ENCODE measurements at places on chromosomes 11 and 22.

DNA sequence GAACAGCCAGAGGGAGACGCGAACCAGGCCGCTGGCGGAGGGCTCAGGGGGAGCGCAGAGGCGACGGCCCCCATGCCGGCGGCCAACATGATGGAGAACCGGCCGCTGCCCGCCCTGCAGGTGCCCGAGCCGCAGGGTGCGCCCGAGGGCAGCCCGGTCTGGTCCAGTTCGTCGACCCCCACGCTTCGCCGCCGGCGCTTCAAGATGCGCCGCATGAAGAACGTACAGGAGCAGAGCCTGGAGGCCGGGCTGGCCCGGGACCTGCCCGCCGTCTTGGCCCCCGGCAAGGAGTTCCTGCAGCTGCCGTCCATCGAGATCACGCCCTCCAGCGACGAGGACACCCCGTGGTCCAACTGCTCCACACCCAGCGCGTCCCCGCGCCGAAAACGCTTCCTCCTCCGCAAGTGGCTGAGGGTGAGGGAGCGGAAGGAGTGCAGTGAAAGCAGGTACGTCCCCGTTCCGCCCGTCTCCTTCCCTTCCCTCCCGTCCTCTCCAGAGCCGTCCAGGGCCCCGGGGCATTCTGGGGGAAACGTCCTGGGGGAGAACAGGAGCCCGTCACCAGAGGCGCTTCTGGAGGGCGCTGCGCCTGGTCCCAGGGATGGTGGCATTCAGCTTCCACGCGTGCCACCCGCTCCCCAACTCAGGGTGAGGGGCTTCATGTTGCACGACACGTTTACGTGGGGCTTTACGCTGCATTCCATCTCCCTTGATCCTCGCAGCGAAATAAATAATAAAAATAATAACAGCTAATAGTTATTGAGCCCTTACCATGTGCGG lies 840 bp downstream of the GRAMD1B start:
- peak; percentile 87 for DNase-seq

- no peak for DNase-seq
These were observed 5.4 kb upstream of the SYN3 start for GRCh38 chr22:33063611-33064010.

DNA sequence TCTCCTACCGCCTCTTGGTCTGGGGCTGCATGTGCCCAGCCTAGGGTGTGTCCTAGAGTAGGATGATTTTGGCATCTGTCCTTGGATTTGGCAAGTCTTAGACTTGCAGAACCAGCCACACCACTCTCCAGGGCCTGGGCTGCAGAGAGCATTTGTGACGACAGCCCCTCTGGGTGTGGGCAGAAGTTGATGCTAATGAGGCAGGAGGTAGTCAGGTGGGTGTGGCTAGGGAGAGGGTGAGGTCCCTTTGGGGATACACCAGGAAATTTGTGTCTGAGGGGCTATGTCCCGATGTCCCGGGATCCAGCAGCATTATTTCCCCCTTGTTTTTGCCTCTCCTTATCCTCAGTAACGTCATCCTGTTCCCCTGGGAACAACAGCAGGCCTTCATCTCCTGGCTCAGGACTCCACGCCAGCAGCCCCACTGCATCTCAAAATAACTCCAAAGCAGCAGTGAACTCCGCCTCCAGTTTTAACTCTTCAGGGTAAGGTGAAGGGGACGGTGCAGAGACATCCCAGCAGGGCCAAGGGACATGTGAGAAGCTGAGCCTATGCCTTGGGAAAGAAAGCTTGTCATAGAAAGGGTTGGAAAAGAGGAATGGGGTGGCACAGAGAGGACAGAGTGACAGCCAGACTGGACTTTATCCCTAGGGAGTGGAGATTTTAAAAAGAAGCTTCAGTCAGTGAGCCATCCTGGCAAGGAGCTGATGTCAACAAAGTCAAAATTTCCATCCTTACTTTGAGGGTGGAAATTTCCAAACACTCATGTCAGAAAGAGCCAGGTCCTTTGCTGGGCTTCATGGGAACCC lies 8.0 kb upstream of the TLCD5 start:
- DNase-seq = peak; percentile 37

DNA sequence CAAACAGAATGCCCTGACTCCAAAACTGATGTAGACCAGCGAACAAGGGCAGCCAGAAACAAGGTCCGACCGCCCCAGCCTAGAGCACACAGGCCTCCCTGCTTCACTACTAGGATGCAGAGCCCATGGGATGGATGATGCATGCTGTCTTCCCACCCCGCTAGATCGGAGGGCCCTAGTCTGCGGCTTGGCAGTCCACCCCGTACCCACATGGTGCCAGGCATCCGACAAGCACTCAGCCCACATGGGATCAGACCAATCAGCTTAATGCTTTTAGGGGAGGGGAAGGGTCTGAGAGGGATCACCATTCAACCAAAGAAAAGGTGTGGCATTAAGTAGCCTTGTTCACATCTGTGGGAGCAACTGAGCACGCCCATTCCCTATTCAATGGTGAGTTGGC lies 30.6 kb downstream of the PISD start:
- no peak for DNase-seq

- DNase-seq = no peak
These were observed 17.9 kb upstream of the RRAS2 start for GRCh38 chr11:14376920-14377319.

- no peak for DNase-seq
These were observed 17.3 kb upstream of the PPARA start for GRCh38 chr22:46132830-46133587.

DNA sequence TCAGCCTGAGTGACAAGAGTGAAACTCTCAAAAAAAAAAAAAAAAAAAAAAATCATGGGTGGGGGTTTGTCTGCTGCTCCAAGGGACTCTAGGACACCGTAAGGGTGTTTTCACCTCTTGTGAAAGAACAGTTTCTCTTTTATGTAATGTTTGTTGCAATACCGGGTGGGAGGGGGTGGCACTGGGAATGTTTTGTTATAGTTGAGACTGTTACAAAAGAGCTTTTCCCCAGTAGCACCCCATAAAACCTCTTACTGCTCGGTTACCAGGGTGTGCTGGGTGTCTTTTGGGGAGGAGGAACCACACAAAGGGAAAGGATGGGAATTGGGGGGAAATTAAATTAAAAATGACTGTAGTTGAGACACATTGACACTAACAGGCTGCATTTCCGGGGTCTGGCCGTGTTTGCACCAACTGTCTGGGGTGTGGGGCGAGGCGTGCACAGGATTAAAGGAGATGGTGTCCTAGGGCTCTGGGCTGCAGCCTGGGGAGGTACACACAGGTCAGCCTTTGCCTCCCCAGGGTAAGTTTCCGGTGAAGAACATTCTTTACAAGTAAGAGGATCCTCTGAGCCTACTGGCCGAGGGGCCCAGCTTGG lies 1.6 kb downstream of the NFAM1 start:
- DNase-seq = no peak

DNA sequence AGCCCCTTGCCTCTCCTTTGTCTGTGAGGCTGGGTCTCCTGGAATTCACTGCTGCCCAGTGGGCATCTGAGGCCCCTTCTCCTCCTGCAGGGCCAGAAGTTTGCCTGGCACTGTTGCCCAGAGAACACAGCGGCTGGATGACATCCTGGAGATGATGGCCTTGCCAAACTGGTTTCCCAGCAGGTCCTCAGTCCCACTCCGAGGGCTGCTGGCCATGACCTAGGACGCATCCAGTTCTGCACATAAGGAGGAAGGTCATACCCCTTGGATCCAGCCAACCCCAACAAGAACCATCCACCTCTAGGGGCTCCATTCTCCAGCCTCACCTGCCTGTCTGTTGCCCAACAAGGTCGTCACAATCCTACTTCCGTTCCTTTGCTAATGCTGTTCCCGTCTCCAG lies 3.4 kb upstream of the SMTN start:
- DNase-seq = no peak

GRCh38 chr11:10294290-10294953 lies 403 bp upstream of the SBF2 start:
- DNase-seq = no peak

DNA sequence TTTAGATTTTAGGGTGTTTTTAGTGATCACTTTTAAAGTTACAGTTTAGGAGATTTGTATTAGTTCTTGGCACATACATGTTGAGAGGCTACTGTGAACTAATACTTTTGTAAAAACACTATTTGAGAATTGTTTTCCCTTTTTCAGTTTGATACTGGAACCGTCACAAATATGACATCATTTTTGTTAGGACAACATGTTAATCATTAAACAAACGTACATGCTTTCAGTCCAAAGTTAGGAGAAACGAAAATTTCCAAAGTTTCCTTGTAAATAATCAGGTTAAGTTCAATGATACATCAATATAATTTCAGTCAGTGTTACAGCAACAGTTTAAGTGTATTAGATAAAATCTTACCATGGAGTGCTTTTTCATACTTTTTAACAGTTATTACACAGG lies 53.1 kb downstream of the SPECC1L start:
- no peak for DNase-seq

GRCh38 chr11:8230178-8230859 lies 33.4 kb downstream of the LMO1 start:
- DNase-seq = no peak

DNA sequence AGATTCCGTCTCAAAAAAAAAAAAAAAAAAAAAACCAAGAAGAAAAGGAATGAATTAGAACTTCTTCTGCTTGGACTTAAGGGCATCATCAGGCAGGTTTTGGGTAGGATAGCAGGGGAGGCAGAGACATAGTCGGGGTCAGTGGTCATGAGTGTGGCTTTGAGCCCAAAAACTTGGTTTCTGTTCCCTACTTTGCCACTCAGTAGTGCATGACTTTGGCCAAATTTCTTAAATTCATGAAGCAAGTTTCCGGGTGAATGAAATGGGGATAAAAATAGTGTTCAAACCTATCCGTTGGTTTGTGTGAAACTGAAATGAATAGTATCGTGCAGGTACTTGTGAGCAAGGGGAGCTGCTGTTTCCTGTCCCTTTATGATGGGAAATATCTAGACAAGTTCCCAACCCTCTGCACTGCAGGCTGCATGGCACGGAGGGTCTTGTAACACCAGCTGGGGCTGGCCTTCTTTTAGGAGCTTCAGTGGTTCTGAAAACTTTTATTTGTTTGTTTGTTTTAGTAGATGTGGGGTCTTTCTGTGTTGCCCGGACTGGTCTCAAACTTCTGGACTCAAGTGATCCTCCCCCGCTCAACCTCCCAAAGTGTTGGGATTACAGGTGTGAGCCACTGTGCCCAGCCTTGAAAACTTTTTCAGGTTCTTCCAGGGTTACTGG lies 18.4 kb downstream of the NEAT1 start:
- DNase-seq = no peak

GRCh38 chr22:40040927-40041326 lies 46.2 kb downstream of the FAM83F start:
- peak; percentile 20 for DNase-seq

- no peak for DNase-seq
These were observed 390.6 kb downstream of the SOX6 start for GRCh38 chr11:15965562-15966250.

DNA sequence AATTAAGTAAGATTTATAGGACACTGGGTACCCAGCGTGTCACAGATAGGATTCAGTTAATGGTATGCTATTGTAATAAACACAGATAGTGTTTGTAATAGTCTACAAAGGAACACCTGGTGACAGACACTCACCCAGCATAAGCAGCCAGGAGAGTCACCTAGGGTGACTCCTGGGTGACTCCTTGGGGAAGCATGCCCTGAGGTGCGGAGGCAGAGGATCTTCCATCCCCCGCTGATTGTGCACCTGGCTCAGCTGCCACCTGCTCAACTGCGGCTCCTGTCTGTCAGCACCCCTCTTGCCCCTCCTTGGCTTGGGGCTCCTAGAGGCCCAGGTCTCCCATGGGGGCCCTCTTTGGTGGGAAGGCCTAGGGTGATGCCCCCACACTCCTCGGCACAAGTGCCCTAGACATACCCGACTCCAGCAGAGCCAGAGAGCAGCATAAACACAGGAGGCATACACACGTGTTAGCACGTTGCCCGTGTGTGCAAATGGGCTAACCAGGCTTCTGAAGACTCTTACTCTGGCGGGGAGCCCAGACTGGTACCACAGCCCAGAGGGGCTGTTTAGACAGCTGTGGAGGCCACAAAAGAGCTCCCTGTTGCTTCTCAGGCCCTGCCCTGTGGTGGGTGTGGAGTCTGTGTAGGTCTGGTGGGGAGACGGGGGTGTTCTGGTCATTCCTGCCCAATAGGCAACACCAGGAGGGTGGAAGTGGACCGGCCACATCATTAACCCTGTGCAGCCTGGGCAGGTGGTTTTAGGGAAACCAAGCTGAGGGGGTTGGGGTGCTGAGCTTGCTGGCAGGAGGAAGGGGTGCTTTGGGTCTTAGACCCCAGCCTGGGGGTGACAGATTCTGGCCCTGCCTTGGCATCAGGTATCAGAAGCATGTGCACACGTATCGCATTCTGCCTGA lies 3.0 kb downstream of the INPPL1 start:
- peak; percentile 93 for DNase-seq

DNA sequence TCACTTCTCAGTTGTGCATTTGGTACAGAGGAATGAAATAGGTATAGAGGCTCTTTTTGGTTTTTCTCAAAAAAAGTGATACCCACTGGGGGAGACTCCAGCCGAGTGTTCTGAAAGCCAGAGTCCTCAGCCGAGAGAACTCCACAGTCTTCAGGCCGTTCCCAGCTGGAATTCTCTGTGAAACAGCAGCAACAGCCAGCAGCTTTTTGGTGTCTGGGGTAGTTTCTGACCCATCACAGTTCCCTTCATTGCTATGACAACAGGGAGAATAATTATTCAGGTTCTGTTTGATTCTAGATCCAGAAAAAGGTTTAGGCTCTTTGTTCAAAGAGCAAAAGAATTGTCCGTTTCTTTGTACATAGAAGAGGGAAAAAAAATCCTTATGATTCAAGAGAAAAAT lies 84.6 kb downstream of the C22orf31 start:
- DNase-seq = no peak

GRCh38 chr11:30596832-30597231 lies 10.7 kb upstream of the MPPED2 start:
- no peak for DNase-seq

DNA sequence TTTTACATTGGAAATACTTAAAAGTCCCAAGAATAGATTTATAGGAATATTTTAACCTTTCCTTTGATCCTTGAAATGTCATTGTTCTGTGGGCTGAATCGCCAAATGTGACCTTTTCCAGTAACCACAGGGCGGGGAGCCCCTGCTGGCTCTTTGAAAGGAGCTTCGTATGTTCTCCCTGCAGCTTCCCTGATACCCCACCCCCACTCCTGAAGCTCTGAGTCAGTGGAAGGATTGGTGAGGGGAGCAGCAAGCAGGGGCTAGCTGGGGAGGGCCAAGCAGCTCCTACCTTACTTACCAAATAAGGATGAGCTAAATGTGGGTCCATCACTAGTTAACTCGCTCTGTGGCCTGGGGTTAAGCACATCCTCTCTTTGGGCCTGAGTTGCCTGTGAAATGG lies 87.7 kb downstream of the CHST1 start:
- DNase-seq = no peak

Measured in NCI-H2029 (cell line).